ENCODE measurements at places on chromosomes 2 and 18. TPM values are rescaled to one million over a fixed set of nuclear protein-coding genes. Genes with fewer than 3 reads are reported as not detected.
A peak's percentile ranks its signal among the peaks of the same experiment; 100 is the strongest.

DNA sequence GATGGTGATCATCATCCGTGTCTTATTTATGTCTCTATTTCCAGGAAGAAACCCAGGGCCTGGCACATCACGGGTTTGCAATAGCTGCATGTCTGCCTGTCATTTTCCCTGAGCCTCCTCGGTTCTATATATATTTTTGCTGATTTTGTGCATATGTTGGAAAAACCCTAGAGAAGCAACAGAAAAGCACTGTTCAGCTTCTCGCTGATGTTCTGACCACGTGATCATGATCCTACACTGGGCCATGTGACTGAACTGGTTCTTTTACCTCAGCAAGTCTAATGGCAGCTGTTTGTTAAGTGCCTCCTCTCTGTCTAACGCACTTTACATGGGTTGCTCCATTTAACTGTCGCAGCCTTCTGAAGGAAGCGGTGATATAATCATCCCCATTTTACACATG is 71.3 kb downstream of the CMPK2 start:
- no peaks in the 10 kb centered on the region for H3K27me3 ChIP-seq
- DNase-seq = no peak
- no peak overlapping the region for H3K4me3 ChIP-seq
- H3K27ac ChIP-seq = no peak overlapping the region

DNA sequence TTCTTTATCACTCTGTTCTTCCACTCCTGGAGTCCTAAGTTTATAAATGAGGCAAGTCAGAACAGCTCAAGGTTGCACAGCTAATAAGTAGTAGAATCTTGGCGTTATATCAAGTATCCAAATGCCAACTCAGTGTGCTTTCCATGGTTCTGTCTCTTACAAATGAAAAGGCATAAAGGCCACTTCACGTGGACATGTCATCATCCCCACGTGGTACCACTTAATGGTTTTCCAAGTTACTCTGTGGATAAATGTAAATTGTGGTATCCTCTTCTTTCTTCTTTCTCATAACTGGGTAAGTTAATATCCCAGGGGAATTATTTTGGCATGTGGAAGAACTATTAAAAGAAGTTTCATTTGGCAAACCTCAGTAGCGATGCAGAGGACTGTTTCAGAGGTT is 131.5 kb upstream of the L3MBTL4 start:
- H3K4me3 ChIP-seq = no peak overlapping the region
- H3K27ac ChIP-seq = no peak overlapping the region
- no peaks in the 10 kb centered on the region for H3K4me1 ChIP-seq
- no peaks in the 10 kb centered on the region for H3K36me3 ChIP-seq
- DNase-seq = no peak

DNA sequence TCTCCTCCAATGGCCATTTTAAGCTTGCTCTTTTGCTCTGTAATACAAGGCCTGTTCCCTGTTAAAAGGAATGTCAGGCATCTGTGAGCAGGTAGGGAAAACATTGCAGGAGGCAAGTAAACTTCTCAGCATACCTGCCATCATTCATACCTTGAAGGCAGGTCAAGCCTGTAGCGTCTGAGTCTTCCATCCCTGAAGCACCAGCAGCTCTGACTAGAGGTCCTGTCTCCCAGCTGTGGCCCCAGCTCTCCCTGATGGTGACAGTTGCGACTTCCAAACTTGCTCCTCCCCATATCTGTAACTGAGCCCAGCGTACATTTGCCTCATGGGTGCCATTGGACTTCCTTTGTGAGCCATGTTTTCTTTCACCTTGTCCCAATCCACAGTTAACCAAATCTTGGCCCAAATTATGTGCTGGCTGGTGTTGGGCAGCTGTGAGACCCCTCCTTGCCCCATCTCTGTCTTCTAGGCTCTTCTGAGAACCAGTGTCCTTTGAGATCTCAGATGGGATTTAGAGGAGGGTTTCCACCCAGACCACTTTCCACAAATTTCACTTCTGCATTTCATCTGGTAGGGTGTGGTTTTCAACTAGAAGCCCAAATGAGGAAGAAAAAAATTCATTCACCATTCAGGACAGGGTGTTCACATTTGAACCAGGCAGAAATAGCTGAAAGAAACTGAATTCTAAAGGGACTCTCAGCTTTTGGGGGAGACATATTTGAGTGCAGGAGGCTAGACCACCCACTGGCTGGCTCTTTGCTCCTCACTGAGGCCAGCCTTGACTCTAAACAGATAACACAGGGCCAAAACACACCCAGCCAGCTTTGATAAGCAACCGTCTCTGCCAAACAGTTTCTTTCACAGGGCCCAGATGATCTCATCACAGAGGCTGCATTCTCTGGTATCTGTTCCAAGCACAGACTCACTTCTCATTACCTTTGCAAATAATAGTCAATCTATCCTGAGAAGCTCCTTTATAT is 66.4 kb upstream of the MSH2 start:
- no peak overlapping the region for H3K27ac ChIP-seq
- no peaks in the 10 kb centered on the region for H3K36me3 ChIP-seq
- no peaks in the 10 kb centered on the region for H3K4me1 ChIP-seq

GRCh38 chr2:17765398-17765797 is 11.5 kb downstream of the GEN1 start:
- H3K27ac ChIP-seq = no peak overlapping the region
- H3K4me1 ChIP-seq = no peaks in the 10 kb centered on the region
- H3K36me3 ChIP-seq = no peaks in the 10 kb centered on the region
- no peak for DNase-seq
- no peak overlapping the region for H3K4me3 ChIP-seq

GRCh38 chr18:56238576-56238975 is 399.8 kb downstream of the TXNL1 start:
- H3K36me3 ChIP-seq = no peaks in the 10 kb centered on the region
- peaks cover 4% of the 10 kb centered on the region for H3K4me1 ChIP-seq
- H3K27ac ChIP-seq = no peak overlapping the region

DNA sequence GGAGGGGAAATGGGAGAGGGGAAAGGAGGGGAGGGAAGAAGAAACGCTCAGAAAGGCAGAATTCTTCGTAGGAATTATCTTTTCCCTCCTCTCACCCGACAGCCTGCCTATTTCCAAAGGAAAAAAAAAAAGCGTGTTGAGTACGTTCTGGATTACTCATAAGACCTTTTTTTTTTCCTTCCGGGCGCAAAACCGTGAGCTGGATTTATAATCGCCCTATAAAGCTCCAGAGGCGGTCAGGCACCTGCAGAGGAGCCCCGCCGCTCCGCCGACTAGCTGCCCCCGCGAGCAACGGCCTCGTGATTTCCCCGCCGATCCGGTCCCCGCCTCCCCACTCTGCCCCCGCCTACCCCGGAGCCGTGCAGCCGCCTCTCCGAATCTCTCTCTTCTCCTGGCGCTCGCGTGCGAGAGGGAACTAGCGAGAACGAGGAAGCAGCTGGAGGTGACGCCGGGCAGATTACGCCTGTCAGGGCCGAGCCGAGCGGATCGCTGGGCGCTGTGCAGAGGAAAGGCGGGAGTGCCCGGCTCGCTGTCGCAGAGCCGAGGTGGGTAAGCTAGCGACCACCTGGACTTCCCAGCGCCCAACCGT is at the start of gene GAD1:
Gene GAD1 (plus strand): TSS at position 384 of the 589 bp plus-strand sequence. CDS start 1,705 bp downstream, outside the sequence.
- H3K27ac ChIP-seq = peak within 1 kb of the TSS; percentile 62
- peaks cover 9% of the 10 kb centered on the region for H3K27me3 ChIP-seq
- peak within 1 kb of the TSS; percentile 73 for H3K4me3 ChIP-seq
- no peaks in the 10 kb centered on the region for H3K36me3 ChIP-seq
- H3K4me1 ChIP-seq = peaks cover 18% of the 10 kb centered on the region
- DNase-seq = no peak

DNA sequence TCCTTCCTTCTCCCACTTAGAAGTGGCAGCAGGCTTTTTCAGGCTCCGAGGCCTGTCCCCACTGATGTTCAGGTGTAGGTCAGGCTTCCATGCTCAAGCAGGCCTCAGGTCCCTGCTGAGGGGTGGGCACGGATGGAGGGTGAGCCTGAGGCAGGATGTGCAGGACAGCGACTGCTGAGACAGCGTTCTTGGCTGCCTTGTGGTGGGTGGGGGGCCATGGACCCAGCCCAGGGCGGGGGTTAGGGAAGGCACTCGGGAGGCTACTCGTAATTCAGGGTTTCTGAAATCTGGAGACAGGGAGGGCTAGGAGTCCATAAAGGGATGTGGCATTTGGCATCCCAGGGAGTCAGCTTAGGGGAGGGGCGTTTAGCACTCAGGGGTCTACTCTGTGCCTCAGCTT is 30.3 kb downstream of the COLEC11 start:
- no peak overlapping the region for H3K27ac ChIP-seq
- H3K4me3 ChIP-seq = no peak overlapping the region
- DNase-seq = no peak
- H3K4me1 ChIP-seq = no peaks in the 10 kb centered on the region
- H3K36me3 ChIP-seq = no peaks in the 10 kb centered on the region

DNA sequence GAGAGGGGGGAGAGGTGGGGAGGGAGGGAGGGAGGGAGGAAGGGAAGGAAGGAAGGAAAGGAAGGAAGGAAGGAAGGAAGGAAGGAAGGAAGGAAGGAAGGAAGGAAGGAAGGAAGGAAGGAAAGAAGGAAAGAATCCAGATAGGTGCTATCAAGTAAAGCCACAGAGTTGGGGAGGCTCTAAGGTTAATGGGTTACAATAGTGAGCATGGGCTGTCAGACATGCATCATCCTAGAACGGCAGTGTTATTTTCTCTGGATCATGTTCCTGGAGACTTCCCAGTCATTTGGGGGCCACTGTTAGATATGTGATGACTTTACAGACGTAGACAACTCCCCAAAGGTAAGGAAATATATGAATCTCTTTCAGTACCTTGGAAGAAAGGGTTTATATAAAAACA is 31.1 kb downstream of the CDK15 start:
- no peaks in the 10 kb centered on the region for H3K27me3 ChIP-seq
- no peak overlapping the region for H3K27ac ChIP-seq
- no peaks in the 10 kb centered on the region for H3K36me3 ChIP-seq

CHRNG gene
- total RNA-seq = not detected

DNA sequence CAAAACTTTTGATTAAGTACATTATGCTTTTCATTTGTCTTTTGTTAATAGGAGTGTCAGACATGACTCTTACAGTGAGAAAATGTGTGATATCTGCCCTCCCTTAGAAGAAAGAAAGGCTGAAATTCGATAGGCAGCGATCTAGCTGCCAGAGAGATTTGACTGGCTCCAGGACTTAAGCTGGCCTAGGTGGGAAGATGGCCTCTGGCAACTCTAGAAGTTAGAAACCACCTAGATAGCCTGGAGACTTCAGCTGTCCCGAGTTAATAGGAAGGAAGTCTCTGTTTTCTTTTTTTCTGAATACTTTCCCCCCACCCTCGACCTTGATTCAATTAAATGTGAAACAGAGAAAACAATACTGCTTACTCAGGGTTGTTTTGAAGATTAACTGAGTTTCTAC is 1194.7 kb upstream of the CRIM1 start:
- H3K27ac ChIP-seq = no peak overlapping the region
- DNase-seq = no peak
- H3K36me3 ChIP-seq = no peaks in the 10 kb centered on the region
- H3K27me3 ChIP-seq = no peaks in the 10 kb centered on the region

GRCh38 chr2:51324051-51324450 is 292.1 kb upstream of the NRXN1 start:
- no peaks in the 10 kb centered on the region for H3K36me3 ChIP-seq
- no peaks in the 10 kb centered on the region for H3K4me1 ChIP-seq
- no peaks in the 10 kb centered on the region for H3K27me3 ChIP-seq
- H3K27ac ChIP-seq = no peak overlapping the region
- no peak for DNase-seq
- H3K4me3 ChIP-seq = no peak overlapping the region

- H3K4me1 ChIP-seq = peaks cover 13% of the 10 kb centered on the region
- H3K36me3 ChIP-seq = no peaks in the 10 kb centered on the region
- no peak for DNase-seq
- H3K27me3 ChIP-seq = no peaks in the 10 kb centered on the region
- H3K4me3 ChIP-seq = no peak overlapping the region
Observed at GRCh38 chr2:29113891-29114321, 1.3 kb upstream of the CLIP4 start.

DNA sequence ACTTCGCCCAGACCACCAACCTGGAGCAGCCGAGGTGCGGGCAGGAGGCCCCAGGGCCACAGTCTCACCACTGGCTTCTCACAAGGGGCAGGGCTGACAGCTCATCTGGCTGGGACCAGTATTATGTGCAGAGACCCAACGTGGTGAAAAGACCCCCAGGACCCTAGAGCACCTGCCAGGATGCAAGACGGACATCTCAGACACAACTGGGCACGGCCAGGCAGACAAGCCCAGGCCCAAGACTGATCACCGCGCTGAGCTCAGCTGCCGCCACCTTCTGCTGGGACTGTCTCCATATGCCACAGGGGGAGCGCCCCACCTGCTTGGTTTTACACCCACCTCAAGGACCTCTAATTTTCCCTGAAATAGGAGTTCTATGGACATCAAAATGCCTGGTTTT is 23.2 kb downstream of the HDAC4 start:
- no peak overlapping the region for H3K27ac ChIP-seq
- H3K4me3 ChIP-seq = no peak overlapping the region
- peaks cover 5% of the 10 kb centered on the region for H3K4me1 ChIP-seq

DNA sequence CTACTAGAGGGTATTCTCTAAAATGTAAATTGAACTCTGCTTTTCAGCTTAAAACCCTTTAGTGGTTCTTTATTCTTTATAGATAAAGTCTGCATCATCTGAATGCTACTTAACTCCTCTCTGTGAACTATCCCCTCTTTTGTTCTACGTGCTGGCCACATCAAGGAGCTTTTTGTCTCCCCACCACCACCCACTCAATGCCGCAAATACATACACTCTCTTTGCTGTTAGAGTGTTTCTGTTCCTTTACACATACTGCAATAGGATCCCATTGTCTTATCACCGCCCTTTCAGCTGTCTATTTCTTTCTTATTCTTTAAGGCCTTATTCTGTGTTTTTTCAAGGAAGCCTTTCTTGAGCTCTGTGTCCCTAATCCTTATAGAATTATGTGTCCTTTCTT is 83.3 kb downstream of the EML4 start:
- no peak overlapping the region for H3K27ac ChIP-seq
- H3K4me3 ChIP-seq = no peak overlapping the region
- H3K27me3 ChIP-seq = no peaks in the 10 kb centered on the region
- DNase-seq = no peak
- H3K36me3 ChIP-seq = no peaks in the 10 kb centered on the region

- no peaks in the 10 kb centered on the region for H3K36me3 ChIP-seq
- H3K27me3 ChIP-seq = no peaks in the 10 kb centered on the region
- no peaks in the 10 kb centered on the region for H3K4me1 ChIP-seq
- no peak overlapping the region for H3K4me3 ChIP-seq
- DNase-seq = no peak
Observed at GRCh38 chr2:56449002-56449431, 265.2 kb downstream of the CCDC85A start.

DNA sequence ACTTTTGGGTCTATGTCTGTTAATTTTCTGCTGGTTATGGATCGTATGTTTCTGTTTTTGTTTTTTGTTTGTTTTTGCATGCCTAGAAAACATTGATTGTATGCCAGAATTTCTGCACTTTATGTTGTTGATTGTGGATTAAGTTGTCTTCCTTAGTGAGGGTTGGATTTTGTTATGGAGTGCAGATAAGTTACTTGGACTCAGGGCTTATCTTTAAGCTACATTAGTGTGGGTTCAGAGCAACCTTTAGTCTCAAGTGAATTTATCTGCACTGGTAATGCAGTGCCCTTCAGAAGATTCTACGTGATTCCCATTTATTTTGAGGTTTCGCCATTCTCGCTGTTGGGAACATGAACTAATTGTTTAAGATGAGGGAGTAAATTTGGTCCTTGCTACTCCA is 32.9 kb downstream of the UBR3 start:
- H3K4me3 ChIP-seq = no peak overlapping the region
- H3K4me1 ChIP-seq = peaks cover 9% of the 10 kb centered on the region
- H3K36me3 ChIP-seq = no peaks in the 10 kb centered on the region
- H3K27ac ChIP-seq = no peak overlapping the region
- no peaks in the 10 kb centered on the region for H3K27me3 ChIP-seq
